ENCODE measurements at places on chromosomes 4 and X.
A peak's percentile ranks its signal among the peaks of the same experiment; 100 is the strongest.

- no peak for DNase-seq
Observed at GRCh38 chr4:3830774-3831528, 64.8 kb downstream of the ADRA2C start.

DNA sequence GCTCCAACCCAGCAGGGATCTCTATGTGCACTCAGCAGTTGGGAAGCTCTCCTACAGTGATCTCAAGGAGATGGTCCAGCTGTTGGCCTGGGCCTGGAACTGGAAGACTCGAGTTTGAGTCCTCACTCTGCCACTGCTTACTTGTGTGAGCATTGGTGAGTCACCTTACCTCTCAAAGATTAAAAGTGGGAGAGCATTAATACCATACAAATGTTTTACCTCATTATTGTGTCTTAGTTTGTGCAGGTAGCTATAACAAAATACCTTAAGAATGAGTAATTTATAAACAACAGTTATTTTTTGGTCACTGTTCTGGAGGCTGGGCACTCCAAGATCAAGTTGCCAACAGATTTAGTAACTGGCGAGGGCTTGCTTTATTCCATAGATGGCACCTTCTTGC lies 21.4 kb upstream of the ZNF827 start:
- DNase-seq = no peak

DNA sequence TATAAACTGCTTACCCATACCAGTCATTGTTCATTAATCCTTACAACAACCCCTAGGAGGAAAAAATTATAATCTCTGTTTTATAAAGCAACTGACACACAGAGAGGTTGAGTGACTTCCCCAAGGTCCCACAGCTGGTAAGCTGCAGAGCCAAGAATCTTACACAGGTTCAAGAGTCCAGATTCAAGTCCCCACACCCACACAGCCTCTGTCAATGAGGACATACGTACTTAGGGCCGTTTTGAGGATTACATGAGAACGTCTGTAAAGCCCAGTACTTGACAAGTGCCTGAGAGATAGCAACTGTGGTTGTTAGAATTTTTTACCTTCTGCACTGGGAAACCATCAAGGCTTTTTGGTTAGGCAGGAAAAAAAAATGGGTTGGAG lies 556 bp upstream of the SLC25A43 start:
- no peak for DNase-seq

- peak; percentile 58 for DNase-seq
Observed at GRCh38 chrX:50877310-50877709, 33.2 kb upstream of the BMP15 start.

DNA sequence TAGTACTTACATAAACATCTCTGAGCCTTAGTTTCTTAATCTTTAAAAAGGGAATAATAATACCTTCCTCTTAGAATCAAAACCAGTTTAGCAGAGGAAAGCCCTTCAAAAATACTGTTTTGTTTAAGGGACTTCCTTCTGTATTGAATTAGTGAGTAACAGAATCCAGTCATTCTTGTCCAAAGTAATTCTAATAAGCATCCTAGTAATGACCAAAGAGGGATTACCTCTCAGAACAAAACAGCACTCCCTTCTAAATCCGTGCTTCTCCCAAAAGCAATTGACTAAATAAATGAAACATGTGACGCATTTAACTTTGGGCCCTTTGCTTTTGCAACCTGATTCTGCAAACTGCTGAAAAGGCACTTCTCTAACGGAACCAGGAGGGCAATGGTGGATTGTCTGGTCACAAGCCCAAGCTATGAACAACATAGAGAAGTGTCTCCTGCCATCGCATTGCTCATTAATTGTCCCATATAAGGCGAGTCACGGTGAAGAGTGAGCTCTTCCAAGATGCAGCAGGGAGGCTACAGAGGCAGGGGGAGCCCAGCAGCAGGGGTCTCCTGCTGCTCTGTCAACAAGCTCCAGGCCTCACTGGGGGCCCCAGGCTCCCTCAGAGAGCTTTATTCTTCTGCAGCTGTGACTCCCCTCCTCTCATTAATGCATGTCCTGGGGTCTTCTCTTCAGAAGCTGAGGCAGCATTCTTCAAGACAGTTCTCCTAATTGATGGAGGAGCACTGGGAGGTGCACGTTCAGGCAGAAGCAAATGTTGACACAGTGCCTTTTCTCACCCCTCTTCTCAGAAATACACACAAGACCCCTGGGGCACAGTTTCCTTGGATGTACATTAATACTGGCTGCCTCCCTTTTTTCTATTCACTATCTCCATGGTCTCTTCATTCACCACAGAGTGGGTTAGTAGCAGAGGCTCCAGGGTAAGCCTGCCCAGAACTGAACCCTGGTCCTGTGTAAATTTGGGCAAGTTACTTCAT lies 419.6 kb upstream of the RASGEF1B start:
- no peak for DNase-seq

GRCh38 chr4:176451443-176451842 lies 131.7 kb downstream of the SPCS3 start:
- DNase-seq = no peak

- DNase-seq = no peak
Observed at GRCh38 chr4:187460016-187460415, 535.6 kb upstream of the ZFP42 start.

- DNase-seq = no peak
Observed at GRCh38 chrX:39595977-39596376, 501.8 kb downstream of the BCOR start.

GRCh38 chr4:187814737-187815465 lies 180.7 kb upstream of the ZFP42 start:
- peak; percentile 12 for DNase-seq

DNA sequence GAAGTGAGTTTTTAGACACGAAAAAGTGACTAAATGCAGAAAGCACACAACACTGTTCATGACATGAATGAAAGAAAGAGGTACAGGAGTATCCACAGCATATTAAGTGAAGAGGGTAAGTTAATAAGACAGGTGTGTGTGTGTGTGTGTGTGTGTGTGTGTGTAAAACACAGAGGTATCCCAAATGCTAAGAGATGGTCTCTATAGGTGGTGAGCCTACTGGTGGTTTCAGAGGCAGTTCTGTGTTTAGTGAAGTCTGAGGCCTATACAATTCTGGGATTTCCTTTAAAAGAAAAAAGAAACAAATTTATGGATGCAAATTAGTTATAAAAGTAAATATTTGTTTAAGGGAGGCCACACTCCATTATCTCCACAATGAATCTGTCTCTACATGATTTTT lies 17.4 kb upstream of the TNIP3 start:
- no peak for DNase-seq

DNA sequence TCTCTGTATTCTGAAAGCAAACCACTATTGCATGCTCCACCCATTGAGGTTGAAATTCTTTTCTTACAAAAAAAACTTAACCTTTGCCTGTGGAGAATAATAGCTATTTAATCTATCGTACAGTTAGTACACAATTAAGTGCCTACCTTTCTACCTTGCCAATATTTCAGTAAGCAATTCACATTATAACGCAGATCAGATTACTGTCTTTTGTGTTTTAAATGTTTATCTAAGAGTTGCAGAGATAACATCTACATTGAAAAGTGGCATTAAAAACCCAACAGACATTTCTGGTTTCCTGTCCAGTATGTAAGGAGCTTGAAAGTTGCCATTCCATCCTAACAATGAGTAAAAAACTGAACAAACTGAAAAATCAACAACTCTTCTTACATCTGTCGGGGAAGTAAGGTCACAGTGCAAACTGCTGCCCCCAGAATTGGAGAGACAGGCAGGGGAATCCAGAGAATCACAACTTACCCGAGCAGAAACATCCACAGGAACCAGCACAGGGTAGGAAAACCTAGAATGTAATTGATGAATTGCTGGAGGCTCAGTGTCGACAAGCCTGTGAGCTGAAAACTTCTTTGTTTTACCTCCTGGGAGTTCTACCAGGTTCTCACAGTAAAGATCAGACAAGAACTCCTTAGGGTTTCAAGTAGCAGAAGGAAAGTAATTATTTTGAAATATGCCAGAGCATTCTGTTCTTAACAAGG lies 27.3 kb upstream of the ACSL4 start:
- peak; percentile 4 for DNase-seq

DNA sequence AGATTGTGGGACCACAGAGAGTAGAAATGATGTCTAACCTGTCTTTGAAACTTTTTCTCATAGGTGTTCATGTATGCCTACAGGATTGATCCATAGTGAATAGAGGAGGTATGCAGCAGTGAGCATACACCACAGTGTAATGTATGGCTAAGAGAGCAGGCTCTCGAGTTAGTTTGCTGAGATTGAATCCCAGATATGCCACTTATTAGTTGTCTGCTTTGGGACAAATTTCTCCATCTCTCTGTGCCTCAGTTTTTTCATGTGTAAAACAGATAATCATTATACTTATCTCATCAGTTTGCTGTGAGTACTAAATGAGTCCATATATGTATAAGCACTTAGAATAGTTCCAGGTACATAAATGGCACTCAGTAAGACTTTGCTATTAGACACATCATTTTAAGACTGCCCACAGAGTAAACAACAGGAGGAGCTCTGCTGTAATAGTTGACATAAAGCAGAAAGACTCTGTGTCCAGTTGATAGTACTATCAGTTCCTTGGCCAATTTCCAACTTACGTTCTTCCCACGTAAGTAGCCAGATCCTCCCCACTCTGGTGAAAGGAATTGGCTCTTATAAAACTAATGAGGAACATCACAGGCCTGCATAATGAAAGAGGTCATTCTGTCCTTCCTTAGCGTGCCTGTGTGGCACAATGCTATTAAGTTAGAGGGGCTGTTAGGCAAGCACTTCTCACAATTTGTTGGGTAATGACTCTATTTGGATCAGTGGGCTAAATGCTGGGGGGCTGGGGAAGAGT lies 20.7 kb upstream of the RNF150 start:
- DNase-seq = no peak

Measured in astrocyte of the hippocampus (primary cell).